K562 (cell line): ENCODE measurements at places on chromosomes 1 and 21. TPM values are rescaled to one million over a fixed set of nuclear protein-coding genes. Genes with fewer than 3 reads are reported as not detected.
A peak's percentile ranks its signal among the peaks of the same experiment; 100 is the strongest.

Gene PRPF38B
- total RNA-seq, result 47.8 and 55.5 TPM in 2 replicates

DNA sequence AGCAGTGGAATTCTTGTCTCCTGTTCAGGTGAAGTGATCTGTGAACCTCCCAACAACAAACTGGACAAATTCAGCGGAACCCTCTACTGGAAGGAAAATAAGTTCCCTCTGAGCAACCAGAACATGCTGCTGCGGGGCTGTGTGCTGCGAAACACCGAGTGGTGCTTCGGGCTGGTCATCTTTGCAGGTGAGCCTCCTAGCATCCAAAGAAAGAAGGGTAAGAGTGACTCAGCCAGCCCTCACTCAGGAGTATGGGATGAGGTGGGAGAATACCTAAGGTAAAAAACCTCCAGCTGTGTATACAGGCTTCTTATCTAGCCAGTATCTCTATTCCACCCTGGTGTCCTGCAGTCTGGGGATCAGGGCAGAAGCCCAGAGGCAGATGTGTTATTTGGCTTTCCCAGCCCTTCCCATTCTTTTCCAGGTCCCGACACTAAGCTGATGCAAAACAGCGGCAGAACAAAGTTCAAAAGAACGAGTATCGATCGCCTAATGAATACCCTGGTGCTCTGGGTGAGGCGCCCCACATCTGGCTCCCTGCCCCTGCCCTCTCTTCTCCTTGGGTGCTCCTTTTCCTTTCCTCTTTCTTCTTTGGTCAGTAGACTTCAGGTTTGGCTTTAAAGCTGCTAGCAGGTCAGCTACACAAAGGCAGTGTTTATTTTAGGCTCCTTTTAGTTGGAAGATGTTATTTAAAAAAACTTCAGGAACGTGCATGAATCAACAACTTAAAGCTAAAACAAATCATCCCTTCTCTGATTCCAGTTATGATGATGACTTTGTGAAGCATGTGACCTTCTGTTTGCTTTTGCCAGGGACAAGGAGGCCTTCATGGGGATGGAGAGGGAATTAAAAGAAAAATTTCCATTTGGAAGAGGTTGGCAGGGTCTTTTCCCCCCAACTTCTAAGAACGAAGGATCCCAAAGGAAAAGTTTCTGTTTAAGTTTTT, 9.0 kb downstream of the ATP8B2 start:
- no peak for DNase-seq

Gene NR1I3
- total RNA-seq, result not detected in 2 replicates

GRCh38 chr1:89298461-89298860, 25.8 kb upstream of the GBP5 start:
- no peak for DNase-seq

GRCh38 chr1:22738522-22738921, 27.9 kb downstream of the EPHB2 start:
- DNase-seq, result no peak

GRCh38 chr1:228898582-228898992, 163.3 kb downstream of the RHOU start:
- peak; percentile 17 for DNase-seq

- DNase-seq, result no peak
These were observed 976.1 kb downstream of the LTN1 start for GRCh38 chr21:28016571-28016970.

GRCh38 chr1:187051618-187052232, 223.0 kb downstream of the PLA2G4A start:
- peak; percentile 63 for DNase-seq

DNA sequence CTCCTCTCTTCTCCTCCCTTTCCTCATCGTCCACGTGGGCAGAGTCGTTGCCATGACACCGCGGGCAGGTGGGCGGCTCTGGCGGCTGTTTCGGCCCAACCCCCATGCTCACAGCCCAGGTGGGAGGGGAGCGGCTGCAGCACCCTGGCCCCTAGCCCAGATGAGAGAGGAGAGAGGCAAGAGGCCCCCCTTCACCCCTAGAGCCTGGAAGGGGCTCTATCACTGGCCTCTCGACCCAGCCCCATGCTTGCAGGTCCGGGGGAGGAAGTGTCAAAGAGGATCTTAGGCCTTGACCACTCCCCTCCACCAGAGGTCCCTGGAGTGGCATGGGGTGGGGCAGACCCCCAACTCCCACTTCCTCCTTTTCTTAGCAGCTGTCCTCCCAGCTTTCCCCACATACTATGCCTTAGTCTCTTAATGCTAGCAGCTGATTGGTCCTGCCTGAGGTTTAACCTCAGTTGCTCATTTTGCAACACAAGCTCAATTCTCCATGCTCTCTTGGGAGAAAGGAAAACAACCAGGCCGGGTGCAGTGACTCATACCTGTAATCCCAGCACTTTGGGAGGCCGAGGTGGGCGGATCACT, 10.4 kb downstream of the DLGAP3 start:
- DNase-seq, result peak; percentile 24

GRCh38 chr1:182035097-182035770, 26.3 kb downstream of the ZNF648 start:
- no peak for DNase-seq

GRCh38 chr1:99306644-99307043, 42.4 kb downstream of the PLPPR4 start:
- no peak for DNase-seq

GRCh38 chr1:43521756-43522155, 8.9 kb upstream of the PTPRF start:
- DNase-seq, result no peak

Gene STUM
- not detected in 2 replicates for total RNA-seq

Gene KRTAP13-2
- total RNA-seq, result not detected in 2 replicates

DNA sequence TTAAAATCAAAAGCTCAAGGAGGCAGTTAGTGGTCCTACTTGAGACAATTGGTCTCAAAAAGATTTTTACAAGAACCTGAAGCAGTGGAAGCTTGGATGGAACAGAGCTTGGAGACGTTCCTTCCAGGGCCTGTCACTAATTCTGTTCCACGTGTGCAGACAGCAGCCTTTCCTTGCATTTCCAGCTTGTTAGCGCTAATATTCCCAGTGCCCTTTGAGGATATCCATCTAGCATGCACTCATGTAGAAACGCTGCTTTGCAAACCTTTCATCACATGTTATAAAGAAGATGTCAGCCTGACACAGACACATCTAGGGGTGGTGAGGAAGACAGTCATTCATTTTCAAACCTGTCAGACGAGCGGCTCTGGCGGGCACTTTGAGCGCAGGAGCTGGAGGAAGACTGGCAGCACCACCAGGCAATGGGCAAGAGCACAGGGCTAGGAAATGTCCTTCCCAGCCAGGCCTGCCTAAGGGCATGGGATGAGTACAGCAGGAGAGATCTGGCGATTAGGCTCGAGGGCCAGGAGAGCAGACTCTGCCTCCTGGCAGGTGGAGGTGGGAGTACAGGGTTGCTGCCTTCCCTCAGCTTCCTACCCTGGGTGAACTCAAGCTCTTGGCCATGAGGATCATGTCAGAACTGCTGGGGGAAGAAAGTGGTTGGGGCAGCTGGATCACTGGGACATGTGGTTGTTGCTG, 55.5 kb downstream of the CASQ2 start:
- DNase-seq, result no peak

Gene CCDC17
- total RNA-seq, result 2.0 and 2.4 TPM in 2 replicates

- no peak for DNase-seq
These were observed 66.7 kb downstream of the XCL1 start for GRCh38 chr1:168643152-168643551.

Gene KRTAP7-1
- total RNA-seq, result not detected in 2 replicates

GRCh38 chr1:36464605-36465393, 615 bp upstream of the MRPS15 start:
- DNase-seq, result no peak

Gene OR6K2
- not detected in 2 replicates for total RNA-seq

Gene SLC35F3
- total RNA-seq, result 0.07 and 0.11 TPM in 2 replicates
